Hippocampal formation (tissue), 2 donors: ENCODE measurements at places on chromosomes 1 and 21.

DNA sequence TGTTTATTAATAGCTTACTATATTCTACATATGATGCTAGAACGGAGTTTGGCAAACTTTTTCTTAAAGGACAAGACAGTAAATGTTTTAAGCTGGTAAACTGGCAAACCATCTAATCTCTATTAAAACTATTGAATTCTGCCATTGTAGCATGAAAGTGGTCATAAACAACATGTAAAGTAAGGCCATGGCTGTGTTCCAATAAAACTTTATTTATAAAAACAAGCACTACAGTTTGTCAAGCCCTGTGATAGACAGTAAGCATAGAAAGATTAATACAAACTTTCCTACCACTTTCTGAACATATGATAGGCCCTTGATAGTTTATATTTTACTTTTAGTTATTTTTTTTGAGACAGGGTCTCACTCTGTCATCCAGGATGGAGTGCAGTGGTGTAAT is 22.4 kb downstream of the PEA15 start:
- no peak for DNase-seq

DNA sequence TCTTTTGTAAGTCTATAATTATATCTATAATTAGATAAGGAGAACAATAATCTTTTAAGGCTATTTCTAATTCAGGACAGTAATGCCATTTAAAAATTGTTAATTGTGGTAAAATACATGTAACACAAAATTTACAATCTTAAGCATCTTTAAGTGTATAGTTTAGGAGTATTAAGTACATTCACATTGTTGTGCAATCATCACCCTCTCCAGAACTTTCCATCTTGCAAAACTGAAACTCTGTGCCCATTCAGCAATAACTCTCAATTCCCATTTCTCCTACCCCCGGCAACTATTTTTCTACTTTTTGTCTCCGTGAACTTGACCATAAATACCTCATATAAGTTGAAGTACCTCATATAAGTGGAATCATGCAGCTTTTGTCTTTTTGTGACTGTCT is 93.9 kb upstream of the KCNA3 start:
- no peak for DNase-seq

GRCh38 chr1:226132728-226133503 is 53.6 kb downstream of the ACBD3 start:
- no peak for DNase-seq

DNA sequence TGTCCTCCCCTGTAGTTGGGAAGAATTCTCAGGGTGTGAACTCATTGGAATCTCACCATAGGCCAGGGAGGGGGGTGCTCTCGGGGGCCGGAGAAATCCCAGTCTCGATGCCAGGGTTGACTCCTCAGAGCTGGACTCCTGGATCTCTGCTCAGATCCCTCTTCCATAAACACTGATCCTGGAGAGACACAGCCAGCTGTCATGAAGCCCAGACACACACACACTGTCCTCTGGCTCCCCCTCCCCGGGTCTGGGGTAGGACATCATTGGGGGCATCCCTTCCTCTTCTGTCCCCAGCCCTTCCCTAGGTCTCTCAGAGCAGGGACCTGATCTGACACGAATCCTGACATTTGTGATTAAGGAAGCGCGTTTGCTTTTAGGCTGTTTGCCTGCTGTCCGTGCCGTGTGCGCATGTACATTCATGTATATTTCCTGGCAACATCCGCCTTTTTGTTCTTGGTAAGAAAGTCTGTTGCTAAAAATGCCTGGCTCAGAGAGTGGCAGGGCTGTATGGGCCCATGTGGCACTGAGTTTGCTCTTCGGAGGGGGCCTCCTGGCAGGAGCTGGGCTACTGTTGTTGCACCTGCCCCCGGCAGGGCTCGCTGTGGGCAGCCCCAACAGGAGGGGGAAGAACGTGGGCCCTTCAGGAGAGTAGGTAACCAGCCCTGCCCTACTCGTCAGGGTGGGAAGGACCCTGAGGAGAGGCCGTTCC is 45.4 kb upstream of the SELENON start:
- no peak for DNase-seq
